Activated T-cell treated with anti-CD3 and anti-CD28 coated beads, Interleukin-2, amount 50 U/mL, for 1 hour (primary cell): ENCODE measurements at places on chromosomes 13 and 19.

DNA sequence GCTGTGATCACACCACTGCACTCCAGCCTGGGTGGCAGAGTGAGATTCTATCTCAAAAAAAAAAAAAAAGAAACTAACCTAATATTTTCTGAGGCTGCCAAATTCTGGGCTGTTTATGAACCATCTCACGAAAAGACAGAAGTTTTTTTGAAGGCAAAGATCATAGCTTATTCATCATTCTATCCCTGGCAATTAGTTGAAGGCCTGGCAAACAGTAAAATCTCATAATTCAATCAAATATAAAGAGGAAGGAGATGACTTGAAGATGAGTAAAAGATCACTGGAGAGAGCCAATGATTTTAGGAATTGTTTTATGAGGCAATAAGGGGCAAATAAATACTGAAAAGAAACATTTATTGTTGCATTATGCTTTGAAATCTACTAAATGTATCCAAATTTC is 216.5 kb downstream of the DCLK1 start:
- DNase-seq, result no peak

DNA sequence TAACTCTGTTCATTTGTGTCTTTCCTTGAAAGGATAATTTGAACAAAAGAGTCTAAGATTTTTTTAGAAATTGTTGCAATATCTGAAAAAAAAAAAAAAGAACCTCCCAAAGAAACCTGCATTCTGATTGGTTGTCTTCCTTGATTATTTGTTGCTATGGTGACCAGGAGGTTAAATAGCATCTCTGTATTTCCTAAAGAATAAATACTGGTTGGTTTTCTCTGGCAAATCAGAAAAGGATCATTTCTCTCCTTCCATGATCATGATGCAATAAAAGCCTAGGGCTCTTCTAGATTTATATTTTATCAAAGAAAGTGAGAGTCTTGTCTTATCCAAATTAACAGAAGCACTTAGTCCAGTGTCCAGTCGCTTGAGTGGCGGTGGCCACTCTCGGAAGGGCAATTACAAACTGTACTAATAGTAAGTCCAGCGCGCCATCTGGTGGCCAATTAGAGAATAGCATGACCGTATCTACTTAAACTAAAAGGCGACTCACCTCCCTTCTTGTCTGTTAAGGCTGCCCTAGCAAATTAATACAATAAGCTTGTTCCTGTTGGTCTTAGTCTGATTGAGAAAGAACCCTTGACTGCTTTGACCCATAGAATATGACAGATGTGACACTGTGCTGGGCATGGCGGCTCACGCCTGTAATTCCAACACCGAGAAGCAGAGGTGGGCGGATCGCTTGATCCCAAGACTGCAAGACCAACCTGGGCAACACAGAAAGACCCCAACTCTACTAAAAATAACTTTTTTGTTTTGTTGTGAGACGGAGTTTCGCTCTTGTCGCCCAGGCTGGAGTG is 47.0 kb upstream of the PNMA8B start:
- peak; percentile 72 for DNase-seq

GRCh38 chr19:39237200-39238184 is 7.3 kb downstream of the IFNL3 start:
- peak; percentile 39 for DNase-seq

DNA sequence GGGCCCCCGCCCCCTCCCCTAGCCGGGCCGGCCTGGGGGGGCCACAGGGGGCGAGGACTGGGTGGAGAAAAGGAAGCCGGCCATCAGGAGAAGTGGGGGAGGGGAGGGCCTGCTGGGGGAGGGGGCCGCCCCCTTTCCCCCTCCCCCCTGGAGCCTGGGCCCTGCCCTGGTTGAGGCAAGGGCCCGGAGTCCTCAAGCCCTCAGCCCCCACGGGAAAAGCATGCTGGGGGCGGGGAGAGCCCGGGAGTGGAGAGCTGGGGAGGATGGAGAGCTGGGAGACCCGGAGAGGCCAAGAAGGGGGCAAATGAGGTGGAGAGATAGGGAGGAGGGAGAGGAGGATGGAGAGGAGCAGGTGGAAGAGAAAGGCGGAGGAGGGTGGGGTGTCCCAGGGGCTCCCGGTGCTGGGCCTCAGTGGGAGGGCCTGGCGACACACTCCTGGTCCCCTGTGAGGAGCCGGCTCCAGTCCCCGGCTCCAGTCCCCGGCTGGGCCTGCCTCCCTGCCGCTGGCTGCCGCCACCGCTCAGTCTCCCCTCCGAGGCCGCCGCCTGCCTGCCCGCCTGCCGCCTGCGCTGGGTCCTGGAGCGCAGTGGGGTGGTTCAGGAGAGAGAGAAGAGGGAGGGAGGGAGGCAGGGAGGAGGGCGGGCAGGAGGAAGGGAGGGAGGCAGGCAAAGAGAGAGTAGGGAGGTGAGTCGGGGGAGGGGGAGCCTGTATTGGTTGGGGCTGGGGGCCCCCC is at the start of gene GRIK5:
TSS of gene GRIK5 (minus strand) at position 588 of the 733 bp plus-strand sequence. CDS start 4,436 bp downstream, outside the sequence.
- no peak for DNase-seq

DNA sequence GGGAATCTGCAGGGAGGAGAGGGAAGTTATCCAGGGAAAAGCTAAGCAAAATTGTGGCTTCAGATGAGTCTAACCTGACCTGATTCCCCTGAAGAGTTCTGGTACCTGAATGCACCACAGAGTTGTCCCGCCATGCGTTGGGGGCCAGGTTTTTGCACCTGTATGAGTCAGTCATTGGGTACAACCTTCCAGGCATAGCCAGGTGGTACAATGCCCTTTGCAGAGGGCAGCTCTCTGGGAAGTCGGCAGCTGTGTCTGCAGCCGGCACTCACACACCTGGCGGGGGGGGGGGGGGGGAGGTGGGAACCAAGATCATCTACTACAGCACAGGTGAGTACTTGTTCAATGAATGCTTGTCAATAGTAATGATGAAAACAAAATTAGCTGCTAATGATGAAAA is 52.5 kb upstream of the GTF3A start:
- no peak for DNase-seq

GRCh38 chr19:9847087-9847671 is 12.1 kb downstream of the PIN1 start:
- peak; percentile 45 for DNase-seq

DNA sequence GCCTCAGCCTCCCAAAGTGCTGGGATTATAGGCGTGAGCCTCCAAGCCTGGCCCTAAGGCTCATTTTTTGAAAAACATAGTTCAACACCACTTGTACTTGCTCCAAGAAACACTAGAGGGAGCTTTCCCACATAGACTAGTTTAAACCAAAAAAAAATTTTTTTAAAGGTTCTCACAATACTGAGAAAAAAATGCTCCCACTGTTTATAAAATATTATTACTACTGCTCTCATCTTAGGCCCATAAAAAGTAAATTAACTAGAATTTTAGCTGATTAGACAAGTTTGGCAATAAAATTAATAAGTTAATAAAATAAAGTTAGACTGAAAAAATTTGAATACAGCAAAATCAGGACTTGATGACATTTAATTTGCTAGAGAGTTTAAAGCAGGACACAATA is 109.5 kb downstream of the TBC1D4 start:
- DNase-seq, result no peak

DNA sequence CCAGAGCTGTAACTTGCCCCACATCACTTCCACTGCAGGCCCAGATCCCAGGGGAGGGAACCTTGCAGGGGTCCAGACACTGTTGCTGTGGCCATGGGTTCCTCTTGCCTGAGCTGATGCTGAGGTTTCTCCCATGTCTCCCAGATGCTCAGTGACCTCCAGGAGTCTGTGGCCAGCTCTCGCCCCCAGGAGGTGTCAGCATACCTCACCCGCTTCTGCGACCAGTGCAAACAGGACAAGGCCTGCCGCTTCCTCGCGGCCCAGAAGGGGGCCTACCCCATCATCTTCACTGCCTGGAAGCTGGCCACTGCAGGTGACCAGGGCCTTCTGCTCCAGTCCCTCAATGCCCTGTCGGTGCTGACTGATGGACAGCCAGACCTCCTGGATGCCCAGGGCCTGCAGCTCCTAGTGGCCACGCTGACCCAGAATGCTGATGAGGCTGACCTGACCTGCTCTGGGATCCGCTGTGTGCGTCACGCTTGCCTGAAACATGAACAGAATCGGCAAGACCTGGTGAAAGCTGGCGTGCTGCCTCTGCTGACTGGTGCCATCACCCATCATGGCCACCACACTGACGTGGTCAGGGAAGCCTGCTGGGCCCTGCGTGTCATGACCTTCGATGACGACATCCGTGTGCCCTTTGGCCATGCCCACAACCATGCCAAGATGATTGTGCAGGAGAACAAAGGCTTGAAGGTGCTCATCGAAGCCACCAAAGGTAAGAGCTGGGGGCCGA is 12.1 kb upstream of the SLC25A42 start:
- DNase-seq, result no peak

DNA sequence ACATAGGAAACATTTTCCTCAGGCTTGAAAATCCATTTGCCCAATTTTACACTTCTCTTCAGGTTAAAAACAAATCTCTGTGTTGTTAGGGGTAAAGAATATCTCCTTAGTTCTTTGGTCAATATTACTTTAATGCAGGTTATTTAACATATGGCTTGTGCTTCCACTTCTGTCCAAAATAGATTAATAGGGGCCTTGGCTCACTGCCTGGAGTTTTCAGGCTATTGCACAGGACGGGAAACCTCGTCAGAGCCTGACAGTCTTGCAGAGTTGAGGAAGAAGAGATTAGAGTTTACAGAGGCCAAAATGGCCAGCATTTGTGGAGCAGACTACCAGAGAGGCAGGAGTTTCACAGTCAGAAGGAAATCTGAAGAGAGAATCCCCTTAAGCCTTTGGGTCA is 863.9 kb upstream of the GPC6 start:
- DNase-seq, result no peak

DNA sequence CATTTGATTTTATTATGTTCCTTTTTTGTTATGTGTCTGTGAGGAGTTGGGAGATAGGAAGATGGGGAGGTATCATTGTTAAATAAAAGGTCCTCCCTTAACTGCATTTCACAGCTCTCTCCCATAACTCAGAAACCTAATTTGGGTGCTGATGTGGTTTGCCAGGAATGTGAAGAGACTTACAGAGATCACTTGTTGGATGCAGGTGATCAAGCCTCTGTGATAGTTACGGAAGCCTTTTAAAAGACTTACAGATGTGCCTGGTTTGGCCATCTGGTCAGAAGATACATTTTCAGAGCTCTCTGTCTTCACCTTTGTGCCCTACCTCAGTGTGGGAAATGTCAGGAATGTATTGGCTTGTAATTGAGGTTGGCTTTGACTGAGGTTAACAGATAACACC is 146.1 kb downstream of the STOML3 start:
- DNase-seq, result no peak

DNA sequence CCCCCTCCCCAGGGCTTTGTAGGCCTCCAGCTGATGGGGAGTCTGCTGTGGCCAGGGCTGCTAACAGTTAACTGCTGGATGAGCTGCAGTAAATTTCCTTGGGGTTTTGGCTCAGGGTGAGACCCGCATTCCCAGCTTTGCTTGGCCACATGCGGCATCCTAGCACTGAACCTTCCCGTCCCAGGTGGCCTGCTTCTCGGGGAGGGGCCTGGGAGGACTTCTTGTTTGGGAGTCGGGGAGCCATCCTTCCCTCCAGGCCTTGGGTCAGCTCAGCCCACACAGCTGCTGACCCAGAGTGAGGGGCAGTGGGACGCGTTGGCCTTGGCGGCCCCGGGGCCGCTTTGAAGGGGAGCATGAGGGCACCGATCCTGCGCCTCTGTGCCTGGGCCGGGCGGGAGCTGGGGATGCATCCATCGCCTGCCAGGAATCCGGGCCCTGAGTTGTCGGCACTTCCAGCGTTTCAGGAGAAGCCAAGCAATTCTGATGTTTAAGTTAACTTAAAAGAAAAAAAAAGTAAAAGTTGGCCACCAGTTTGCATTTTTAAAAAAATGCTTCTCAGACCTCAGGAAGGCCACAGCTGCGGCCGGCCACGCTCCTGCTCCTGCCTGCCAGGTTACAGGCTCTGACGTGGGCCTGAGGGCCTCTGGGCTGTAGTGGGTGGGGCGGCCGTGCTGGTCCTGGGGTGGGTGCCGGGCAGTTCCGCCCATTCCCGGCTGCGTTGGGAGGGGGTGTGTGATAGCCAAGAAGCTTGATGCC is 27.7 kb downstream of the CRTC1 start:
- no peak for DNase-seq

- DNase-seq, result peak; percentile 84
Observed at GRCh38 chr13:41060724-41061074, 610 bp upstream of the WBP4 start.

GRCh38 chr19:10760273-10760944 is 42.5 kb downstream of the DNM2 start:
- DNase-seq, result peak; percentile 45

GRCh38 chr19:12825254-12826131 is 8.9 kb downstream of the RTBDN start:
- no peak for DNase-seq

GRCh38 chr19:6744381-6745301 is 5.2 kb downstream of the TRIP10 start:
- no peak for DNase-seq

DNA sequence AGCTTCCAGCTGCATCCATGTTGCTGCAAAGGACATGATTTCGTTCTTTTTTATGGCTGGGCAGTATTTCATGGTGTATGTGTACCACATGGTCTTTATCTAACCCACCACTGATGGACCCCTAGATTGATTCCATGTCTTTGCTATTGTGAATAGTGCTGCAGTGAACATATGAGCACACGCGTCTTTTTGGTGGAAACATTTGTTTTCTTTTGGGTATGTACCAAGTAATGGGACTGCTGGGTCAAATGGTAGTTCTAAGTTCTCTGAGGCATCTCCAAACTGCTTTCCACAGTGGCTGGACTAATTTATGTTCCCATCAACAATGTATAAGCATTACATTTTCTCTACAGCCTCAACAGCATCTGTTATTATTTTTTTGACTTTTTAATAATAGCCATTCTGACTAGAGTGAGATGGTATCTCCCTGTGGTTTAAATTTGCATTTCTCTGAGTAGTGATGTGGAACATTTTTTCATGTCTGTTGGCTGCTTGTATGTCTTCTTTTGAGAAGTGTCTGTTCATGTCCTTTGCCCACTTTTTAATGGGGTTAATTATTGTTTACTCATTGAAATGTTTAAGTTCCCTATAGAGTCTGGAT is 6.8 kb upstream of the UBE2L5 start:
- DNase-seq, result no peak
